NK-92 treated with Interleukin-12 subunit alpha and Interleukin-12 subunit beta, amount 100 ng/mL, for 24 hours (cell line): ENCODE measurements at places on chromosomes 6 and 20.

DNA sequence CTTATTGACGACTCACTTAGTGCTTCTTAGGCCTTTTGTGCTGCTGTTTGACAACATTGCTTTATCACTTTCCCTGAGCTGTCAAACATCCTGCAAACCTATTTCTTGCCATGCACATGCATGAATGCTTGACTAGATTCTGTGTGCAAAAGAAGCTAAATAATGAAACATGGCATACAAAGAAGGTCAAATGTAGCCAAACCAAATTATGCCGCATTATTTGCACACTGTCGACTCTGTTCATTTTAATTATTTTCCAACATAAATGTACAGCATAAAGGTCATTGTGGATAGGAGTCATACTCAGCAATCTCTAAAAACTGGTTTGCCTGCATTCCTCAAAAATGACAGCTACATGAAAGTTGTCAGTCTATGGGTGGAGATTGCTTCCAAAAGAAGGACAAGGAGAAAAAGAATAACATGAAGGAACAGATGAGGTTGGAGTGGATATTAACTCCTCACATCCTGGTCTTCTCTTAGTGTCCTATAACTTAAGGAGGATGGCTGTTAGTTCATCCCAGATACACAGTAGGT, 123.1 kb upstream of the STXBP5 start:
- DNase-seq = no peak

DNA sequence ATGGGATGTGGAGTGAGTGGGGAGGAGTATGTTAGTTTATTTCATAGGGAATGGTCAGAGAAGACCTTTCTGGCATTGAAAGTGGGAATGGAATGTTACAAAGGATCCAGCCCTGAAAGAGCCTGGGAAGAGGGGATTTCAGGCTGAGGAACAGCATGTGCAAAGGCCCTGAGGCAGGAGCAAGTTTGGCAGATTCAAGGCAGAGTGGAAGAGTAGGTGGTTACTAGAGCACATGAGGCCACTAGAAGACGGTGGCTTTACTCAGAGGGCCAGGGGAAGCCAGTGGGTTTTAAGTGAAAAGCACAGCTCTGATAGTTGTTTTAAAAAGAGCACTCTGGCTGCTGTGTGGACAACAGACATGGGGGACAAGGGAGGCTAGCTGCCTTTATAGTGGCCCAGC, 227.2 kb downstream of the ZMYND8 start:
- no peak for DNase-seq

GRCh38 chr20:48556956-48557355, 270.8 kb downstream of the PREX1 start:
- DNase-seq = no peak

- no peak for DNase-seq
Observed at GRCh38 chr6:43125119-43125518, 46.0 kb upstream of the SRF start.

DNA sequence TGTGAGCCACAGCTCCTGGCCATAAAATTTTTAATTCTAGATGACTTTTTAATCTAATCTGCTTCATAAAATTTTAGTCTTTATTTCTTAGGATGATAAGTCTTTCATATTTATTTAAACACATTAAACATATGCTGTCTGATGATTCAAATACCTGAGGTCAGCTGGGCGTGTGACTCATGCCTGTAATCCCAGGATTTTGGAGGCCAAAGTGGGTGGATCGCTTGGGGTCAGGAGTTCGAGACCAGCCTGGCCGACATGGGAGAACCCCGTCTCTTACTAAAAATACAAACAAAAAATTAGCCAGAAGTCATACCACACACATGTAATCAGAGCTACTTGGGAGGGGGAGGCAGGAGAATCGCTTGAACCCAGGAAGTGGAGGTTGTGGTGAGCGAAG, 53.1 kb downstream of the RBM24 start:
- no peak for DNase-seq

DNA sequence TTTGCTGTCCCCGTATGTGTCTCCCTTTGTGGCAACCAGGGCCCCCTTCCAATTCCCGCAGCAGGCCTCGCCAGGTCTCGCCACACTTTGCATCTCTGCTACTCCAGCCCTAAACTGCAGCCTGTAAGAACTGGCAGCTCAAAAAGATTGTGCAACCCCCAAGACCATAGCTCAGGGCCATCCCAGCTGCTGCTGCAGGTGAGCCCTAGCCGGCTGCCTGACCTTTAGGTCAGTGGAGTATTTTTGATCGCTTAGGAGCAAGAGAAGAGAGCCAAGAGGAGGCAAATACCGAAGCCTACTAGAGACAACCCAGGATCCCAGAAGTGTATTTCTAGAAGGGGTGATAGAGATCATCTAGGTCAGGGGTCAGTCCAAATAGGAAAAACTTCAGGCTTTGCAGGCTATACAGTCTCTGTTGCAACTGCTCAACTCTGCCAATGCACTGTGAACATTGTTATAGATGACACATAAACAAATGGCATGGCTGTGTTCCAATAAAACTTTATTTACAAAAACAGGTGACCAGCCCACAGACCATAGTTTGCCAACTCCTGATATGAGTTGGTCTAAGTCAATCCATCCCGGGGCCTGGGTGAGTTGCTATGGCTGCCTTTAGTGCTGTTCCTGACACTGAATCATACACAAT, 138.4 kb downstream of the EYA2 start:
- DNase-seq = no peak

- no peak for DNase-seq
Observed at GRCh38 chr20:14861028-14861699, 523.8 kb upstream of the FLRT3 start.

DNA sequence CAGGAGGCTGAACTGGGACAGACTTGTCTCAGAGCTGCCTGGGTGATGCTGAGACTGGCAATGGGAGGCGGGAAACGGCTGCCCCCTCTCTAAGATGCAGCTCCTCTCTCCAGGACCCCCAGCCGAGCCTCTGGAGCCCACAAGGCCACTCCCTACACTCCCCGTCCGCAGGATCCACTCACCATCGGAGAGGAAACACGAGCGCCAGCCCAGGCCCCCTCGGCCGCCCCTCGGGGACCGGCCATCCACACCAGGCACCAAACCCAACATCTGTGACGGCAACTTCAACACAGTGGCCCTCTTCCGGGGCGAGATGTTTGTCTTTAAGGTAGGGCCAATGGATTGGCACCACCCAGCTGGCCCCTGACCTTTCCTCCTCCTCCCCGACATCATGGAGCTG, 10.8 kb downstream of the MMP24OS start:
- DNase-seq = no peak

DNA sequence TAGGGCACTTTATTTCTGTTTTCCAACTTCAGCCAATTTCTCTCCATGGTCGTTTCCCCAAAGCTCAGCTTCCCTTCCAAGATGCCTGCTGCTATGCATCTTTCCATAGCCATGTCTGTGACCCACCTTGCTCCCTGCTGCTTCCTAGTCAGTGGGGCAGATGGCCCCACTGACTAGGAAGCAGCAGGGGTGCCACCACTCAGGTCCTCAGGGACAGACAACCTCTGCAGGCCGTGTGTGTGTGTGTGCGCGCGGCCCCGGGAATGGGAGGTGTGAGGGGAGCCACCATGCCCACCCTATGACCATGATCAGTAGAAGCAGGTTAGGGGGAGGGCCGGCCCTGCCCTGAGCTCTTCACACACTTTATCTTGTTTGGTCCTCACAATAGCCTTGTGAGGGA, 2.7 kb upstream of the IP6K3 start:
- DNase-seq = no peak

- no peak for DNase-seq
Observed at GRCh38 chr6:25692472-25692871, 40.5 kb downstream of the SCGN start.

- no peak for DNase-seq
Observed at GRCh38 chr20:44532981-44533331, 11.1 kb upstream of the SERINC3 start.

DNA sequence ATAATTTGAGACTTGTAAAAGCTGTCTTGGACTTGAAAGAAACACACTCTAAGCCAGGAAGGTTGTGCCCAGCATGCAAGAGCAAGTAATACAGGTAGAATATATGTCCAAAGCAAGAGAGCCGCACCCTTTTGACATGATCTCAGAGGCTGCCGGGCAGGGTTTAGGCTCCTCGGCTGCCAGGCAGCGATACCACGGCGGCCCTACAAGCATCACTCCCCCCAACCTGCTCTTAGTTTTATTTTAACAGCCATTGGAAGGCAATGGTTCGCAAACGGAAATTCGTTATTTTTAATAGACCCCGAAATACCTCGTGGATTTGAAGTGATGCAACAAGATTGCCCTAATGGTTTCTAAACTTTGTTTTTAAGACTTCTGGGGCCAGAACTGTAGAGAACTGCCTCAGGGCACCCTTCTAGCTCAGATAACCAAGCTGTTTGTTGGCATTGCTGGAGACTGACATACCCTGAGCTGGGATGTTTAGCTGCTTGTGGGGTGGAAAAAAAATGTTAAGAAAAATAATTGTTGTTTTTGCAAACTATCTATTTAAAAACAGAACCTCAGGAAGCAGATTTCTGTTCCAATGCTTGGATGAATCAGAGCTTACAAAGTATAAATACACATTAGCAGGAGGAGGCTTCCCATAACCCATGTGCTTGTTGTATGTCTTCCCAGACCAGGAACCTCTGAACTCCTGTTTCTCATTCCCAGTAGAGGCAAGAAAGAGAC, 39.0 kb downstream of the JAG1 start:
- no peak for DNase-seq

- no peak for DNase-seq
Observed at GRCh38 chr6:77106992-77107391, 356.3 kb downstream of the HTR1B start.

DNA sequence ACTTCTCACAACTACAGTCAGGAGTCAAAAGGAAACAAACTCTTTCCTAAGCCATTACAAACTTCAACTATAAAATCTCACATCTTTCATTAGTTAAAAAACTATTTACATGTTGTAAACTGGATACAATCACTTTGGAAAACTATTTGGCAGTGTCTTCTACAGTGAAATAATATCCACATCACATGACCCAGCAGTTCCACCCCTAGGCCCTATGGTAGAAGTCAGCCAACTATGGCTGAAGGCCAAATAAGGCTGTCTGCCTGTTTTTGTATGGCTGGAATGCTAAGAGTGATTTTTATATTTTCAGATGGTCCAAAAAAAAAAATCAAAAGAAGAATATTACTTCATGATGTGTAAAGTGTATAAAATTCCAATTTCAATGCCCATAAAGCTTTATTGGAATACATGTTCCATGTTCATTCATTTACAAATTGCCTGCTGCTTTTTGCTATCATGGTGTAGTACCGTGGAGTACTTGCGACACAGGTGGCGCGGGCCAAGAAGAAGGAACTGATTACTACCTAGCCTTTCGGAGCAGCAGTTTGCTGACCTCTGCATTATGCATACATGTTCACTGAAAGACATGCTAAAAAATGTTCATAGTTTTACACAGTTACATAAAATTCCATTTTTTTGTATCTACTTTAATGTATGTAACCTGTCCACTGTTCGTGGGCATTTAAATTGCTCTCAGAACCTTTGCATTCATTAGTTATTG, 129.0 kb downstream of the KIF16B start:
- DNase-seq = no peak

DNA sequence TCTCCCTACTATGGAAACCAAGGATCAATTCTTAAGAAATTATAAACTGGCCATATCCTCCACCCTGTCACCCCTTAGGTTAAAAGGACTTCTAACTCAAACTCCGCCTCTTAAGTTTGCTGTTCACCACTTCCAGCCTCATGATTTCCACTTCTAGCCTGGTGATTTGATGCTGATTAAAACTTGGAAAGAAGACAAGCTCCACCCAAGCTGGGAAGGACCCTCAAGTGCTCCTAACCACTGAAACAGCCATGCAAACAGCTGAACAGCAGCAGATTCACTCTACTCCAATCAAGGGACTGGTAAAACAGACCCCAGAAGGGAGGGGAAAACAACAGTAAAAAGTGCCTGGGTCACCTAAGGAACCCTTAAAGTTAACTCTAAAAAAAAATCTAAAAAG, 10.3 kb downstream of the LCA5 start:
- DNase-seq = no peak

DNA sequence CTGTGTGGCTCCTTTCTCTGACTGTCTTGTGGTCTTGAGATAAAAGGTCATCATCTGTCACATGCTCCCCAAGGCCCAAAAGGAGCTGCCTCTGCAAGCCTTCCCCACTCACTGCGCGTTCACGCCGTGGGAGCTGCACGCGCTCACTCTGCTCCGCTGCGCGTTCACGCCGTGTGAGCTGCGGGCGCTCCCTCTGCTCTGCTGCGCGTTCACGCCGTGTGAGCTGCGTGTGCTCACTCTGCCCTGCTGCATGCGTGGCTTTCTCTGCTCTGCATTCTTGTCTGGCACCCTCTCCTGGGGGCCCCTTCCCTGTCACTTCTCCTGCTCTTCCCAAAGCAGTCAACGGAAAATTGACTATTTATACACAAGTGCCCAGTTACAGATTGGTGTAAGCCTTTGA, 42.5 kb downstream of the PSMB1 start:
- no peak for DNase-seq

GRCh38 chr6:129902681-129903080, 41.6 kb upstream of the TMEM244 start:
- DNase-seq = no peak

- no peak for DNase-seq
Observed at GRCh38 chr6:91392951-91393350, 806.1 kb upstream of the MAP3K7 start.

DNA sequence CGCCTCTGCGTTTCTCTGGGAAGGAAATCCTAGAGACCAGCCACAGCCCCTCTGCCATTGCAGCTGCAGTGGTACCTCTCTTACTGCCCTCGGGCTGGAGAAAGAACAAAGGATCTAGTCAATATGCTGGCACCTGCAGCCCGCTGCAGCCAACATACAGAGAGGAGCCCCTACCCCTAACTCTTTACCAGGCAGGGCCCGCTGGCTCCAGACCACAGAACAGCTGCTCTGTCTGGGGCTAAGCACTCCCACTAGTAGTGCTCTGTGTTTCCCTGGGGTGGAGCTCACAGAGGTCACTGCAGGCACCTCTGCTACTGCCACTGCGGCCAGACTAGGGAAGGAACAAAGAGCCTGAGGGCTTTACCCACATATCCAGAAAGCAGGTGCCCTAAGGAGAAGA, 93.8 kb upstream of the IMPG1 start:
- no peak for DNase-seq

- no peak for DNase-seq
Observed at GRCh38 chr20:33477386-33478234, 12.3 kb upstream of the CBFA2T2 start.

DNA sequence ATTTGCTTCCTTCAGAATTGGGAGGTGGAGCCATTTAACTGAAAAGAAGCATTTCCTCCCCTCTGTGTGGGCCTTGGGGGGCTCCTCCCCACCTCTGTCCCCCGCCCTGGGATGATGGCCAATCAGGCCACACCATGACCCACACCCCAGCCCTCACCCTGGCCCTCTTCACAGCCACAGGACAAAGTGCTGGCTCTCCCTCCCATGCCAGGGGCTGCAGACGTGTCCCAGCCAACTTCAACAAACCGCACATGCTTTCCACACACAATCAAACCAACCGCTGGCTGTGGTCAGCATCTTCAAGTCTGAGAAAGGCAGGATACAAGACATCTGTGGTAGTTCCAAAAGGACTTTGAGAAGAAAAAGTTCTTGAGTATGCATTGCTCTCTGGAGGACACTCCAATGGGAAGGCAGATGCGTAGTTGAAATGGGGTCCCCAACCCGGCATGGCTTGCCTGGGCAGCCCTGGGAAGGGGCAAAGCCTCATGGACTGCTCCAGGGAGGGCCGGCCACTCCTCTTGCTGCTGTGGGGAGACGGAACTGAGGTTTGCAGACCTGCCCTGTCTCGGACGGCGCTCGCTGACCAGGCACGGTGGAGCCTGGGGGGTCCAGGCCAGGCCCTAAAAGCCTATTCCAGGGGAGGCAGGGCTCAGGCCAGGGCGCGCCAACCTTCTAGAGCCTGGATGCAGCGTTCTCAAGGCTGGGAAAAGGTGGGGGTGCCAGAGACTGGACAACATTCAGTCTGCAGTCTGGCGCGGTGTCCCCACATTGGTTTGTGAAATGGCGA, 12.2 kb downstream of the TTLL2 start:
- no peak for DNase-seq
